ENCODE measurements at places on chromosomes 11 and 22.
A peak's percentile ranks its signal among the peaks of the same experiment; 100 is the strongest.

GRCh38 chr11:14248580-14248981, 110.4 kb downstream of the RRAS2 start:
- peak; percentile 82 for DNase-seq

- no peak for DNase-seq
These were observed 562.6 kb upstream of the CADM1 start for GRCh38 chr11:116066777-116067176.

GRCh38 chr11:69080257-69080995, 31.7 kb downstream of the TPCN2 start:
- DNase-seq, result no peak

GRCh38 chr22:44260216-44261035, 52.3 kb downstream of the SHISAL1 start:
- DNase-seq, result no peak

GRCh38 chr11:112315057-112315720, 54.5 kb upstream of the PLET1 start:
- no peak for DNase-seq

GRCh38 chr11:93652161-93652597, 9.3 kb upstream of the CEP295 start:
- DNase-seq, result peak; percentile 37

GRCh38 chr11:108880510-108880909, 215.6 kb downstream of the DDX10 start:
- DNase-seq, result no peak

DNA sequence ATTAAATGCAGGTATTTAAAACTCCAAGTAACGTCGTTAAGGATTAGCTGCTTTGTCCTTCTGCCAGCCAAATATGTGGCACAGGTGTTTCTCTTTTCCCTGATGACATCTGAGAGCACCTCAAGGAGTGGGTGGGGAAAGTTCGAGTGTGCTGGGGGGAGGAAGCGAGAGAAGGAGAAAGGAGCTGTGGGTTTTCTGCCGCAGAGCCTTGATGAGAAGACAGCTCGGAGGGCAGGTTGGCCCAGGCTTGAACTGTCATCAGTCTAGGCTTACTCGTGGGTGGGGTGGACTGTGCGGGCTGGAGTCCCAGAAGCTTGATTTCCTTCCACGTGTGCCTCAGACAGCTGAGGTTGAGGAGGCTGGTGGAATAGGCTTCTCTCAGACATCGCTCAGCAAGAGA, 15.2 kb upstream of the SORL1-AS1 start:
- DNase-seq, result no peak

DNA sequence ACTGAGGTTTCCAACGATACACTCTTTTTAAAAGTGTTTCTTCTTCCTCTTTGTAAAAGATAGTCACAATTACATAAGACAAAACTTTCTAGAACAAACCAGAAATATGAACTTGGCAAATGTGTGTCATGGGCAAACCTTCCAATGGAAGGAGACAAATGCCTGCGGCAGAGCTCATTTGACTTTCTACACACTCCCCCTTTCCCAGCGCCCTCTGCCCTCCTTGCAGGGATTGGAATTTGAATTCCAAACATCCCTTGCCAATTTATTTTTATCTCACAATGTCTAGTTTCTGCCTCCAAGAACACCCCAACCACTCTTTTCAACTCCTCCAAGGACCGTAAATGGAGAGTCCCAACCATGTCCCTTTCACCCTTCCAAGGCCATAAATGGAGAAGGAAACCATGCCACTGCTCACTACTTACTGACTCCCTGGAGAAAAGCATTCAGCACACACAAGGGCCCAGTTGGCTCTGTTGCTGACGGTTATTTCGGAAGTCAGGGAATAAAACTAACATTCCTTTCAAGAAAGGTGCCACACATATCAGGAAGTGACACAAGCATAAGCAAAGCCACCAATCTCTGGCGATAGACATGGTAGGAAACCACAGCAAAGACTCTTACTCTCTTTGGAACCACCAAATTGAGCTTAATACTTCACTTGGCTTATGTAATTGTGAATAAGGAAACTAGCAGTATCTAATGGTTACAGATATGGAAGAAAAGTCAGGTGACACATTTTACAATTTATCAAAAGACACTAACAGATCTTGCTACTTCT, 15.0 kb upstream of the ESAM start:
- no peak for DNase-seq

GRCh38 chr11:113505541-113506375, 30.6 kb upstream of the DRD2 start:
- DNase-seq, result peak; percentile 33

GRCh38 chr22:48321986-48322545, 1505.6 kb downstream of the BRD1 start:
- DNase-seq, result no peak

DNA sequence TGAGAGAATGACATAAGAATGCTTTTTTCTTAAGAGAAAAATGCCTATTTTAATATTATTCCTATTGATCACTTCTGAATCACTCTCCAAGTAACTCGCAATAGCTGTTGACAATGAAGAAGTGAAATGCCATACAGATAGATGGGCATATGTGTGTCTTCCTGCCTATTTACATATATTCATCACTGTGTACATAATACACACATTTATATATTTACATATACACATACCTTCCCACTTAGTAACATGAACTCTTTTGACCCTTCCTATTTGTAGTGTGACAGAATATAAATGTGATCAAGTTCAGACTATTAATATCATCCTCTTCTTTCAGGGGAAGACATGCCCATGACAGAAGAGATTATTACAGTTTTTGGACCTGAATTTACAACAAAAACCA, 756.7 kb downstream of the DLG2 start:
- no peak for DNase-seq

- no peak for DNase-seq
These were observed 87.0 kb downstream of the PIWIL4 start for GRCh38 chr11:94654201-94654600.

DNA sequence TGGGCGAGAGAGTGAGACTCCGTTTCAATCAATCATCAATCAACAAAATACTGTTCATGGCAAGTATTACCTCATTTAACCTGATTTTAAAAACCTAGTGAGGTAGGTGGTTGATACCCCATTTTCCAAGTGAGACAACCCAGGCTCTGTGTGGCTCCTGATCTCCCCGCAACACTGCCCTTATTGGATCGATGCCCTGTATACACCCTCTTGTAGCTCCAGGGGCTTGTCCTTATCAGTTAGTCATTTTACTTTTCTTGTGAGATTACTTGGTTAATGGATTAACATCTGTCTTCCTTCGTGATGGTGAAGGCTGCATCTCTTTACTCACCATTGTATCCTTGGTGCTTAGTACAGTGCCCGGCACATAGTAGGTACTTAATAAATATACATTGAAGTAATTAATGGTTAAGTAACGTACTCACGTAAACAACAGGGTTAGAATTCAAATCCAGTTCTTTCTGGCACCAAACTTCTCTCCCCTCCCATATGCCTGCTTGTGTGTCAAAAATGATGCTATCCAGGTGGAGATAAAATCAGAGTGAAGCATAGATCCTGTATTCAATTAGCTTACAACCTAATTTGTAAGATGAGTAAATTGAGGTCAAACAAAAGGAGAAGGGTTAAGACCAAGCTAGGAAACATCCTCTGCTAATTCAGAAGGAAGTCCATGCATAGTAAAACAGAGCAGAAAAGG, 1.8 kb upstream of the PRG2 start:
- DNase-seq, result no peak

DNA sequence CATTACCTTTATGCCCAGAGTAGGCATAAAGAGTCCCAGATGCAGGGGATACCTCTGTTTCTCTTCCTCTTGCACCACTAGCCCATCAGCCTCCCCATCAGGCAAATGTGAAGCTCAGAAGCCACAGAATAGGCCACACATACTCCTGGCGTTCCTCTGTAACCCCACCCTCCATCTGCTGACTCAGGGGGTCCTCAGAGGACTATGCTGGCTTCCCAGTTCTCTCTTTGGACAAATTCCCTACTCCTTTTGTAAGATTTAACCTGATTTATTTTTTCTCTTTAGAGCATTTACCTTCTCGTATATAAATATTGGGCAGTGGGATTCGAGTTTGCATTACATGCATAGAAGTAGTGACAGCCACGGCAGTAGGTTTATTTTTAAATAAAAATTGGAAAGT, 262.3 kb upstream of the CADM1 start:
- no peak for DNase-seq

- DNase-seq, result no peak
These were observed 69.1 kb downstream of the FCHSD2 start for GRCh38 chr11:73072935-73073481.

- DNase-seq, result no peak
These were observed 1.4 kb upstream of the TMEM132A start for GRCh38 chr11:60922906-60923305.
